ENCODE measurements at places on chromosomes 2 and 18. TPM values are rescaled to one million over a fixed set of nuclear protein-coding genes. Genes with fewer than 3 reads are reported as not detected.

The LRRTM4 gene
- not detected for total RNA-seq

The TYMS gene
- total RNA-seq = 7.4 TPM

The SAG gene
- not detected for total RNA-seq

The ANKRD44 gene
- total RNA-seq = 6.0 TPM

The SNTG2 gene
- total RNA-seq = not detected

The UPP2 gene
- total RNA-seq = not detected

The GKN2 gene
- total RNA-seq = not detected

The LOXL3 gene
- total RNA-seq = 57.5 TPM

The BCL2 gene
- total RNA-seq = 2.2 TPM

The TWIST2 gene
- 45.2 TPM for total RNA-seq

The PROC gene
- total RNA-seq = not detected

The AQP12A gene
- total RNA-seq = not detected

The MC4R gene
- total RNA-seq = not detected

The CDH20 gene
- total RNA-seq = 0.18 TPM

The DYNAP gene
- total RNA-seq = not detected

The NCOA1 gene
- 11.9 TPM for total RNA-seq

The KCNK3 gene
- 0.28 TPM for total RNA-seq

The MAPRE3 gene
- 3.1 TPM for total RNA-seq

Data from smooth muscle cell of bladder (primary cell).